ENCODE measurements at places on chromosomes 4 and X.

DNA sequence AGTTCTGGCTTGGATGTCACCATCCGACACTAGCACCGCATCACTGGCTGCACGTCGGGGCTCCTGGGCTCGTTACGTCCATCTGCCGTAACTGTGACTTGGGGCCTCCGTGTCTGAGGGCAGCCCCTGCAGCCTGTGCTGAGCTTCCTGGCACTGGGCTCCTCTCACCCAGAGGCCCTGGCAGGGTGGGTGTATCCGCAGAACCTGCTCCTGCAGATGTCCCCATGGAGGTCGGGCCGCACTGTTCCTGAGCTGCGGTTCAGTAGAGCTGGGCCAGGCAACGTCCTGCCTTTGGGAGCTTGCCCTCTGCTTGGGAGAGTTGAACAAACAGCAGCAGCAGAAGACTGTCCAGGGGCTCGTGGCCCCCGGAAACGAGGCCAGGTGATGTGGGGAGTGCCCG is 71.4 kb downstream of the RGS12 start:
- DNase-seq, result no peak

- DNase-seq, result no peak
Observed at GRCh38 chr4:109750652-109751244, 20.9 kb upstream of the PLA2G12A start.

GRCh38 chr4:52640808-52641565 is 18.1 kb downstream of the USP46 start:
- no peak for DNase-seq

- DNase-seq, result no peak
Observed at GRCh38 chrX:110145311-110145710, 142.4 kb downstream of the TMEM164 start.

- DNase-seq, result no peak
Observed at GRCh38 chr4:41294445-41295062, 37.8 kb downstream of the UCHL1 start.

Data from activated T-cell treated with anti-CD3 and anti-CD28 coated beads for 1 hour (primary cell).